ENCODE measurements at places on chromosomes 7 and 10.

- DNase-seq, result no peak
These were observed 11.5 kb upstream of the RSU1 start for GRCh38 chr10:16828701-16829175.

- DNase-seq, result no peak
These were observed 97.7 kb upstream of the FAM204A start for GRCh38 chr10:118439824-118440223.

- DNase-seq, result no peak
These were observed 15.1 kb downstream of the SNX10 start for GRCh38 chr7:26306790-26307189.

GRCh38 chr10:6039711-6040110 is 22.5 kb downstream of the IL2RA start:
- no peak for DNase-seq

GRCh38 chr10:132521466-132522102 is 16.0 kb upstream of the INPP5A start:
- DNase-seq, result no peak

DNA sequence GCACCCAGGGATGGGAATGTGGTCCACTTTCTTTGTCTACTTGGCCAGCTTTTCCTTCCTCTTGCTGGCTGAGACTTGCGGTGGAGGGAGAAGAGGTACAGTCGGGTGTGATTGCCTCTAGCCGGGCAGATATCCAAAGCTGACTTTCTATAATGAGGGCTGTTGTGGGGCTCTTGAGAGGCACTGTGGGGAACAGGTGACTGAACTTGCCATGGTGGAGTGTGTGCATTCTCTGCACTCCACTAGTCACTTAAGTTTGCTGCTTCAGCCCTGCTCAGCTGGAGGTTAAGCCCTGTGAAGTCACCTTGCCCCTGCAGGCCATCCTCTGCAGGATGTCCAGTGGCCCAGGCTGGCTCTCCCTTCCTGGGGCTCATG is 116.6 kb downstream of the AOAH start:
- no peak for DNase-seq

- no peak for DNase-seq
These were observed 67.1 kb downstream of the OAT start for GRCh38 chr10:124351481-124352220.

GRCh38 chr10:74011770-74012169 is 13.9 kb downstream of the VCL start:
- DNase-seq, result no peak

DNA sequence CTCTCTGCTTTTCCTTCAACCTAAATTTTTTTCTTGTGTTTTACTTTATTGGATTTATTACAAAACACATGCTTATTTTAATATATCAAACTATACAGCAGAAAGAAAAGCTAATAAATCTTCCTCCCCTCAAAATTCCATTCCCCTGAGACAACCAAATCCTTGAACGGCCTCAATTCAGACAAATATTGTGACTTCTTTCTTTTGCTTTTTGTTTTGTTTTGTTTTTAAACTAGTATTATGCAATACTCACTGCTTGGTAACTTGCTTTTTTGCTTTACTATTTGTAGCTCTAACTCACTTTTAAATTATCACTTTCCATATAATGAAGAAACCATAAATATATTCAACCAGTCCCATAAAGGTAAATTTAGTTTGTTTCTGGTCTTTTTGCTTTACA is 59.4 kb upstream of the CDK1 start:
- no peak for DNase-seq

DNA sequence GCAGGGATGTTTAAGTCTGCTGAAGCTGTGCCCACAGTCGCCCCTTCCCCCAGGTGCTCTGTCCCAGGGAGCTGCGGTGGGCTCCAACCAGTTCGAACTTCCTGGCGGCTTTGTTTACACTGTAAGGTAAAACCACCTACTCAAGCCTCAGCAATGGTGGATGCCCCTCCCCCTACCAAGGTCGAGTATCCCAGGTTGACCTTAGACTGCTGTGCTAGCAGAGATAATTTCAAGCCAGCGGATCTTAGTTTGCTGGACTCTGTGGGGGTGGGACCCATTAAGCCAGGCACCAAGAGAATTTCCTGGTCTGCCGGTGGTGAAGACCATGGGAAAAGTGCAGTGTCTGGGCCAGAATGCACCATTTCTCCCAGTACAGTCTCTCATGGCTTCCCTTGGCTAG is 56.0 kb downstream of the CCDC7 start:
- no peak for DNase-seq

DNA sequence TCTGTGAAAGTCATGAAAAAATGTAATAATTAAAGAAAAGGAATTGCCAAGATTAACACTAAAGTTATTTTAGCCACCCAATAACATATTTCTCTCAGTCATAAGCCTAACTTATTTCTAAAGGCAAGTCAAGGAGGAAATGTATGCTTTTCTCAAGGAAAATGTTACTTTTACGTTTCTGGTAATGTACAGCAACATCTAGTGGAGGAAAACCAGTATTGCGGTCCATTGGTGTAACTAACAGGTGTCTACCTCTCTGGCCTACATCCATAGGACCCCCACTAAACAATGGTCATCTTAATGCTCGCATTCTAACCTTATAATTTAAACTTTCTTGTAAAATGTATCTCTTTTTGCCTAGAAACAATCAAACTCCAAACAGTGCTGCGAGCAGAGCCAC is 437.5 kb downstream of the KIF20B start:
- DNase-seq, result no peak

- no peak for DNase-seq
These were observed 228.4 kb downstream of the TRIL start for GRCh38 chr7:28729727-28730126.

DNA sequence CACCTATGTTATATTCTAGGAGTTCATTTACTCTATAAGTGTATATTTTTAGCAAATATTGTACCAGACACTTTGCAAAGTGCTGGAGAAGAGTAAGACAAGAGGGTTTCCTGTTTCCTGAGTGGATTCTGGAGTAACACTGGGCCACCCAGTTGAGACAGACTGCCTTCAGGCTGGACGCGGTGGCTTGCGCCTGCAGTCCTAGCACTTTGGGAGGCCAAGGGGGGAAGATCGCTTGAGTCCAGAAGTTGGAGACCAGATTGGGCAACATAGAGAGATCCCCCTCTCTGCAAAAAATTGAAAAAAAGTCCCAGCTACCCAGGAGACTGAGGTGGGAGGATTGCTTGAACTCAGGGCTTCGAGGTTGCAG is 772 bp upstream of the ZSCAN25 start:
- DNase-seq, result no peak

GRCh38 chr10:78737883-78738856 is 330.6 kb upstream of the ZMIZ1 start:
- DNase-seq, result no peak

DNA sequence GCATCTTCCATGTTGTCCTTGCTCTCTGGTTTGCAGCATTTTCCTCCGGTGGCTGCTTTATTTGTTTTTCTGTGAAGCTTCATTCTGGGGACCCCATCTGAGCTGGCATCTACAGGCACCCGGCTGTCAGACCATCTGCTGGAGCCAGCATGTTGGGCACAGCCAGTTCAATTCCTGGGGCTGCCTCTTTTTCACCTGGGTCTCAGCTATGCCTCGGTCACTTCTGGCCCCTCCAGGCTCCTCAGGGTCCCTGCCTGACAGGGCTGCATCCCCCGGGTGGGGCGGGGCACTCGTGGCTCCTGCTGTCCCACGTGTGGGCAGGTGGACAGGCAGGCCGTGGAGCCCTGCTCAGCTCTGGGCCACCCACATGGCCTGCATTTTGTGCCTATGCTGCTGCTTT is 8.1 kb downstream of the SCART1 start:
- no peak for DNase-seq

- no peak for DNase-seq
These were observed 53.7 kb downstream of the PFKFB3 start for GRCh38 chr10:6256439-6256838.

DNA sequence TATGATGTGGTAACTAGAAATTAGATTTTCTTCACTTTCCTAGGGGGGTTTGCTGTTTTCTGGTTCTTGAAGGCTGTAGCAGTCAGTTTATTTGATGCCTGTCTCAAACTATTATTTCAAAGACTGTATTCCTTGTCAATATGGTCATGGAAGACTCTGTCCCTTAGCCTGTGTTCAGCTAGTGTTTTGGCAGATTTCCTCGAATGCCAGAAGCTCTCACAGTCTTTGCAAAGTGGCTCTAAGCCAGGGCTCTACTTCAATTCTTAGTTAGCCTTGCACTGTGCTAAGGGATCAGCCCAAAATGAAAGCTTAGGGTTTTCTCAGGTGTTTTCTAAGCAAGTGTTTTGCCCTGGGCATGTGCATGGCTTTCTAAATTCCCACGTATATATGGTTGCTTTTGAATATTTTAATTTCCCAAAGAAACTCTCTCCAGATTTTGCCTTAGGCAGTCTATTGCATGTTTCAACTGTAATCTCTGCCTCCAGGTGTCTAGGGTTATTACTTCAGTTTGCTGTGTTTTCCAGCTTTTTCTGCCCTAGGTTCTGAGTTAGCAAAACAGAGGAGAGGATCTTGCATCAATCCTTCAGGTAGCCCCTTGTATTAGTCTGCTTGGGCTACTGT is 7.2 kb upstream of the C1GALT1 start:
- no peak for DNase-seq

DNA sequence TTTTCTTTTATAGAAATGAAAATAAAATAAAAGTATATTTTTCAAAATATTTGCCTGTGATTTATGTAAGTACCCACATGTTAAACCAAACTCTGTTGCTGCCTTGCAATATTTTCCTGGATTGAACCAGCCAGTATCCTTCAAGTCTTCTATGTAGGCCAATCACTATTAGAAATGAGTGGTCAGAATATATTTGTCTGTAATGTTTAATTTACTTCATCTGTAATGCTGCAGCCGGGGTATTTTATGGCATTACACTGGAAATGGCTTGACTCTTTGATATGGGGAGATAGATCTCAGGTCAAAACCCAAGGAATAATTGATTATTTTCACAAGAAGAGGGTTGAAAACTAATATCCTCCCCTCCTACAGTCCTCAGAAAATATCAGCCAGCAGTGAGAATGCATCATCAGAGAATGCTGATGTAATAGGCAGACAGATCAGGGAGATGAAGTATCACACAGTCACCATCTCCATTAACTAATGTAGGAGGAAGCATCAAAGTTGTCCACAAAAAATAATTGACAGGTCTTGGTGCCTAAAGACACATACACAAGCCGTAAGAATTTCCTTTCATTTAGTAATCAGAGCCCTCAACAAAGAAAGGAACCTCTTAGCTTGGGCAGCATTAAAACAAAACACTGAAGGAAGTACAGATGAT is 82.5 kb downstream of the VWDE start:
- no peak for DNase-seq
